ENCODE measurements at places on chromosomes 6 and 20.

- peak; percentile 89 for DNase-seq
Observed at GRCh38 chr6:150898399-150899170, 33.1 kb downstream of the MTHFD1L start.

DNA sequence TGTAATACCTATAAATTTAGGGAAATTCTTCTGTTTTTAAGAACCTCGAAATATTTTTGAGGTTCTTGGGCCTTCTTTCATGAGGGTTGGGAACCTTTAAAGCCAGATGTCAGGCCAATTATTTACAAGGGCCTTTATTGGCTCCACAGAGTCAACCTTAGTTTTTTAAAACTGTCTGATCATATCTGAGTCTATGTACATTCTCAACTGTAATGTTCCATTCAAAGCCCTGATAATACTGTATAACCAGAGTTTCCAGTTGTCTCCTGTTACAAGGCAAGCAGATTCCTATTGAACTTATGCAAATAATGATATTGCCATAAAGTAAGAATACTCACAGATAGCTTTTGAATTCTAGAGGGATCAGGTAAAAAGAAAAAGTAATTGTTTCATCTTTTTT, 545.5 kb downstream of the EPM2A start:
- peak; percentile 38 for DNase-seq

GRCh38 chr6:90003941-90004340, 109.7 kb downstream of the GJA10 start:
- DNase-seq = peak; percentile 28

DNA sequence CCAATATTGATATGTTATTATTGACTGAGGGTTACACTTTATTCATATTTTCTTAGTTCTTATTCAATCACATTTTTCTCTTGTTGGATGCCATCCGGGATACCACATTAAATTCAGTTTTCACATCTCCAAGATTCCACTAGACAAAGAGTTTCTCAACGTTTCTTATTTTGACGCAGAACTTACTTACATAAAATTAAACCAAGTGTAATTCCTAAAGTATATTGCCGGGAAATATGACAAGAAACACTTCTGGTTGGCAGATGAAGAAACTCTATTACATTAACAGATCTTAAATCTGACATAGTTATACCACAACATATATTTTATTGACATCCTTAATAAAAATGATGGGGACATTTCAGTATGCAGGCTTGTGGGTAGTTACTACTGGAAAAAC, 47.3 kb upstream of the THBS2 start:
- no peak for DNase-seq

- no peak for DNase-seq
Observed at GRCh38 chr6:127869772-127870404, 31.0 kb downstream of the THEMIS start.

DNA sequence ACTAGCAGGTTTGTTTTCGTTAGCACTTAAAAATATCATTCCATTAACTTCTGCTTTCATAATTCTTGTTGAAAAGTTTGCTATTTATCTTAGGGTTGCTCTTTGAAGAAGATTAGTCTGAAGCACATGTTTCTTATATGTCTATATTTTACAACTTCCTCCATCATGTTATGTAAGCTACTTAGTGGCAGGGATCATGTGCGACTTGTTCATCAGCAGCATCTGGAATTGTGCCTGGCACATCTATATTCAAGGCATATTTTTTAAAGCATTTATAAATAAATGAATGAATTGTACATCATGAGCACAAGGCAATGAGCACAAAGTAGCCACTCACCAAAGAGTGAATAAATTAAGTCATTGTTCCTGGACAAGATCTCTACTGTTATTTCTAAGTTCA, 187.2 kb upstream of the COL21A1 start:
- DNase-seq = no peak

Data from umbilical cord (tissue), 2 donors.